ENCODE measurements at places on chromosomes 1 and 21. TPM values are rescaled to one million over a fixed set of nuclear protein-coding genes. Genes with fewer than 3 reads are reported as not detected.

GRCh38 chr1:216793303-216793702 is 70.1 kb upstream of the ESRRG start:
- DNase-seq, result no peak

- DNase-seq, result no peak
Observed at GRCh38 chr1:175920381-175920780, 177.0 kb upstream of the TNR start.

DNA sequence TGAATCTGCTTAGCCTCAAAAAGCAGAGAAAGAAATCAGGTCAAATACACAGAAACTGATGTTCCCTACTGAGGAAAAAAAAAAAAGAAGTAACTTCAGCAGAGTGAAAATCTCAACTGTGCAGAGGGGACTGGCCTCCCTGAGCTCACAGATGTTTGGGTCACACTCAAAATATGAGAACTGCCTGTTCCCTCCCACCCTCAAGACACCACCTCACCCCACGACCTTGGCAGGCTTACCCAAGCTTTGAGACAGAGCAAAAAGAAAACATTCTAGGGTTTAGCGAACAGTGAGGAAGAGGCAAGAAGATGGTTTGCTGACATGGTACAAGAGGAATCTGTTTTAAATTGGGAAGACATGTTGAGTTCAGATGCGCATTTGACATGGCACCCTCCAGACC is 48.8 kb downstream of the NID1 start:
- no peak for DNase-seq

DNA sequence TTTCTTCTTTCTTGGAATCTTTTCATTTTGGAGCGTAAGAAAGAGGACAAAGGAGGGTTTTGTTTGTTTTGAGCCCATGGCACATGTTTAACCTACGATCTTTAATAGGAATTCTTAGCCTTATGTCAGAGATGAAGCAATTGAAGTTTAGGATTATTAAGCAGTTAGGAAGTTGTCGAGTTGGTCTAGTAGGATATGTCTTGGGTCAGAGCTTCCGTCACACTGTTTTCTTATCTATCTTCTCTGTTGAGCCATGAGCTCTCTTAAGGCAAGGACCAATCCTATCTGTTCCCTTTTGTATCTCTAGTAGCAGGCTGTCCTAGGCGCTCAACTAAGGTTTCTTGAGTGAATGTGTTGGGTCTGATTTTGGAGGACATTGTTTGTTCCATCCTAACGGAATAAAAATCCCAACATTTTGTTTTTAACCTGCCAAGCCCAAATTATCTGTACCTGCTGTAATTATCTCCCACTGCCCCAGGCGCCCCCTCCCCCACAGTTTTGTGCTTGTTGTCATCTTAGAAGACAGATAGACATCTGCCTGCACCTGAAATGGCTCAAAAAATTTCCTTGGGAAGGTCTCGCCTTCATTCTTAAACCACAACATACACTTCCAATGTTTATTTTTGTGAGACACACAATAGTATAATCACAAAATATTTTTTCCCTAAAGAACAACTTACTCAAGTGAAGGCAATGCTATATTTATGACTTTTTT is 95.3 kb upstream of the GADD45A start:
- DNase-seq, result no peak

DNA sequence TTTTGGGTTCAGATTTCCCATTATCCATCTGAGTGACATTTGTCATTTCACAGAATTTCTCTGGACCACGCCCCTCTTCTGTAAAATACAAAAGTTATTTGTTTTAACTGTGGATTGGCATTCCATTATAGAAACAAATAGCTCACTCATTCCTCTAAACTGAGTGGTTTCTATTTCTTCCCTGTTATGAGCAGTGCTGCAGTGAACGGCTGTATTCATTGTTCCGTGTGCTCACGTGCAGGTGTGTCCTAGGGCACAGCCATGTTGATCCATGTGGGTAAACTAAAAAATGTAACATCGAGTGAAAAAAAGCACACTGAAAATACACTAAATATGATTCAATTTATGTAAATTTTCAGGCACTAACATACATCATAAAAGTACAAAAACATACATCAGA is 27.0 kb upstream of the IL12RB2 start:
- DNase-seq, result no peak

DNA sequence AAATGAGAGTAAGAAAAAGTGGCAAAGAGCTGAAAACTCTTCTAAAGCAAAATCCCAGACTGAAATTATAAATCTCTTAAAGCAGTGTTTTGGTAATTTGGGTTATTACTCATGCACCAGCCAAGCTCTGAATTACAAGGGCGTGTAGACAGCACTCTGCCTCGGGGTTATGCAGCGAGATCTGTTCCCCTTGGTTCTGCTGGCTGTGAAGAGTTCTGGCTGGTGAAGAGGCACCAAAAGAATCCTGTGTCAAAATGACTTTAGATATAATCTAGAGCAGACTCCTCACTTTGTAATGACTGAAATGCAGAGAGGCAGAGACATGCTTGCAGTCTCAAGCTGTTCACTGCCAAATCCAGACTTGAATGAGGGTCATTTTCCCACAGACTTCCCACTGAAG is 461.8 kb upstream of the CXADR start:
- DNase-seq, result no peak

- no peak for DNase-seq
Observed at GRCh38 chr1:231594123-231594522, 32.5 kb upstream of the DISC1 start.

- peak; percentile 63 for DNase-seq
Observed at GRCh38 chr21:41777951-41778815, 11.3 kb upstream of the RIPK4 start.

DNA sequence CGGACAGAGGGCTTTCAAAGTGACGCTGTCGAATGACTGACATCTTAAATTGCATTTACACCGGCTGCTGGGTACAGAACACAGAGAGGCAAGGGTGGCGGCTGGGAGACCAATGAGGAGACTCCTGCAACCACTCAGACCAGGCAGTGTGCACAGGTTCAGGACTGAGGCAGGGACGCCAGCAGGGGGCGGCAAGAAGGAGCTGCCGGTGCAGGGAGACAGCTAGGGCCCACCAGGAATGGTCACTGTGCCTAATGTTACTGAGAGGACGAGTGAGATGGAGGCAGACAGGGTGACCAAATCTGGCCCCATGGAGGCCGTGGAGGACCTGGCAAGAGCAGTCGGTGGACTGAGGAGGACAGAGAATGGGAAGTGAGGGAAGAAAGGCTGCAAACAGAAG is 23.5 kb downstream of the GLIS1 start:
- DNase-seq, result no peak

DNA sequence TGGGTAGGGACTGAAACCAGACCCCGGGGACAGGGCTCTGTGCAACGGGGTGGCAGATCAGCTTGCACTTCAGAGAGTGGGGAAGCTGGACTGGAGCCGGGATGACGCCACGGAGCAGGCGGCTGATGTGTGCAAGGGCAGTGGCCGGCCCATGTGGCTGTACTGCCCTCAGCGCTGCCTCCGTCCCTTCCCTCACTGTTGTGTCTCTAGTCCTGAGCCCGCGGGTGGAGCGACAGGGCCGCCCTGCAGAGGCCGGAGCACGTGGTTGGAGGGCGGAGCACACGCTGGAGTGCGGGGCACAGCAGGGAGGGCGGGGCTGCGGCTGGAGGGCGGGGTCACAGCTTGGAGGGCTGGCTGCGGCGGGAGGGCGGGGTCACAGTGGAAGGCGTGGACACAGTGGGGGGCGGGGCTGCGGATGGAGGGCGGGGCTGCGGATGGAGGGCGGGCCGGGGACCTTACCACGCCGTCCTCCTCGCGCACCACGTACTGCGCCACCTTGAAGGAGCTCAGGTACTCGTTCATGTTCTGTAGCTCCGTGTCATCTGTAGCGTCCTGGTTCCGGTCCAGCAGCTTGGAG is 52.4 kb downstream of the CHD5 start:
- DNase-seq, result peak; percentile 54

- no peak for DNase-seq
Observed at GRCh38 chr21:31145274-31145673, 107.0 kb upstream of the KRTAP19-8 start.

DNA sequence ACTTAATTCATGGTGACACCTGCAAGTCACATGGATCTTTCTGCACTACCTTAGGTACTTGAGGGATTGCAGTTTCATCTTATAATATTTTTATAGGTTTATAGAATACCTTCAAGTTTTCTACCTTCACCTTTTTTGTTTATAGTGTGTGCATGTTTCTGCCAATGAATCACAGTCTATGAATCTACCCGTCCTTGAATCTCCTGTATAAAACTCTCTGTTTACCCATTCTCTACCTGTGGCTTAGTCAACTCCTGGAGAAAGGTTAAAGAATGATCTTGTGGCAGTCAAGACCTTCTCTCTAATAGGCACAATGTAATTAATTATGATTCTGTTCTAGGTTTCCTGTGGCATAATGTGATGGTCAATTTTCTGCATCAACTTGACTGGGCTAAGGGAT is 3.2 kb upstream of the GSTM2 start:
- DNase-seq, result no peak

- DNase-seq, result no peak
Observed at GRCh38 chr1:201678264-201679101, 139.6 kb downstream of the NAV1 start.

DNA sequence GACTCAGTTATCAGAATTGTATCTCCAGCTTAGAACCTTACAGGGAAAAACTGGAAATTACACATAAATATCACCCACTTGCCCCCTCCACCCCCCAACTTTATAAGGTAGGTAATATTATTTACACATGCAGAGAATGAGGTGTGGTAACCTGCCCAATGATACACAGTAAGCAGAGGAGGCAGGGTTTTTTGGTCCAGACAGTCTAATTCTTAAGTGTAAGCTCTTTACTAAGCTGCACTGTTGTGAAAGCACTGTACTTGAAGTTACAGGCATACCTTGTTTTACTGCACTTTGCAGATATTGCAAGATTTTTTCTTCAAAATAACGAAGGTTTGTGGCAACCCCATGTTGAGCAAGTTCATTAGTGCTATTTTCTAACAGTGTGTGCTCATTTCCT is 24.8 kb upstream of the MYOCOS start:
- DNase-seq, result no peak

The CYP4A11 gene
- 0.36 TPM for total RNA-seq

The CCDC27 gene
- not detected for total RNA-seq

The B3GALT2 gene
- total RNA-seq, result 52.2 TPM

The RPTN gene
- total RNA-seq, result not detected

Data from cerebellum (tissue), 4 donors.